ENCODE measurements at places on chromosomes 2 and 18.

DNA sequence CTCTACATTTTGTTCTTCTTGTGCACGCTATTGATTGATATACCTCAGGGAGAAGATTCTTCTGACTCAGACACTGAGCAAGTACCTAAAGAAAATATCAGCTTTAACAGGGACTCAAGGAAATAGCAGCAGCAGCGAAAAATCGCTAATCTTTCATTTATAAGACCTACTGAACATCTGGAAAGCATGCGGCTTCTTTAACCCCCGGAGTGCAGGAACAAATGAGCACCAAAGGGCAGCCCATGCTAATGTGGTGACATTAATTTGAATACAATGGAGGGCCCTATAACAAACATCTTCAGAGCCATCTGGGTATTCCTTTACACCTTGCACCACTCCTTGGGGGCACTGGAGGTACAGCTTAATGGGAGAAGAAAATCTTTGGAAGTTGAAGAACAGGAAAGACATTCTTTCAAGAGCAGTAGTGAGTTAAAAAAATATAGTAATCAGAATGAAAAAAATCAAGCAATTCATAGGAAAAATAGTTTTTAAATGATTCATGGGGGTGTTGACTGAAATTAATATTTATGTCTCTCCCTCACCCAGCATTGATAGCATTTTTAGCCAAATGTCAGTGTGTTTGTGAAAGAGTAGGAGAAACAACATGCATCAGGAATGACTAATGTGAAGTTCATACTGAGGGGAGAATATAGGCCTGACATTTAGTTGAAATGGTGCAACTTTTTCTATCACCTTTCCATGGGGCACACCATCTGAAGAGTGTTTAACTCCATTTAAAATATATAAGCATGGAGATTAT is 281.7 kb downstream of the HRH4 start:
- DNase-seq = peak; percentile 31

DNA sequence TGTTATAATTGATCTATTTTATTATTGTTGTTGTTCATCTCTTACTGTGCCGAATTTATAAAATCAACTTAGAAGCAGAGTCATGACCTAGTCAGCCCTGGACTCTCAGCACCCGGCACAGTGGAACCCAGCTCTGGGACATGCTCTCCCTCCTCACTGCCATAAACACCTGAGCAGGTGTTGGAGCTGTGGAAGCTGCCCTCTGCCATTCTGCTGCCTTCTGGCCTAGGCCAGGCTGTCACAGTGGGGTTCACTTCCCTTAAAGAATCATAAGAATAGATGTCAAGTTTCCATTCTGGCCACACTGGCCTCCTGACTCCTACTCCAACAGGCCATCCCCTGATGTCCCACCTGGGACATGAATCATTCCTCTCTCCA is 192.2 kb downstream of the ZFP36L2 start:
- DNase-seq = no peak

- no peak for DNase-seq
Measured at GRCh38 chr2:65204461-65205210, 23.0 kb upstream of the ACTR2 start.

- no peak for DNase-seq
Measured at GRCh38 chr18:46260016-46260878, 156.1 kb downstream of the HAUS1 start.

GRCh38 chr2:67215214-67216055 is 181.7 kb upstream of the ETAA1 start:
- no peak for DNase-seq

DNA sequence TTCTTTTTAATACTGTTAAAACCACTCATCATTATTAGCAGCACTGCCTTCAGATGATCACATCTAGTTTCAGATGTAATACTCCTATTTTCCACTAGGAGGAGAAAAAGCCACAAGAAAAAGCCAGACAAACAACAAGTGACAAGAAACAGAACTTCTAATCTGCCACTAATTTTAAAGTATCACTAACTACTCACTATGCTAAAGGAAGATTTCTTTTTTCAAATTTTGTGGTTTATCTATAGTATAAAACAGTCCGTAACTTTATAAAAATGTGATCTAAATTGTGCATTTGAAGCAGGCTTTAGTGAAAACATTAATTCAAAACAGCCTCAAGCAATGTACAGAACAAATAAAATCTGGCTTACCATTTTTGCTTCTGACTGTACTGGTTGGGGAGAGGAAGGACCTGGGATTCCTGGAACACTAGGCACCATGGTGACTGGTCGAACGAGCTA is 56.8 kb downstream of the ATF2 start:
- no peak for DNase-seq

- no peak for DNase-seq
Measured at GRCh38 chr2:210496512-210496911, 20.0 kb upstream of the LANCL1 start.

DNA sequence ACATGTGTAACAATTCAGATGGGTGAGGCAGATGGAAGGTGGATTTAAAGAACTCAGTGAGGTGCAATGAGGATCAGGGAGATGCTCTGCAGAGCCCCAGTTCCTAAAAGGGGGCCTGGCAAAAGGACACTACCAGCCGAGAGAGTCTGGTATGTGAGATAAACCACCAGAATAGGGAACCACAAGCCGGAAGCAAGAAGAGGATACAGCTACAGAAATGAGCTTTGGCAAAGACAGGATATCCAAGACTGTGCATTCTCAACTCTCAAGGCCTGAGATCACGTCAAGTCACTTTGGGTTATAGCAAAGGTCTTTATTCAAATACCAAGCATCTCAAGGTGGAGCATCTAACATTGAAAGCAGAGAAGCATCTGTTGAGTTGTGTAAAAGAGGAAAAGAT is 293.5 kb downstream of the ARHGAP15 start:
- no peak for DNase-seq

DNA sequence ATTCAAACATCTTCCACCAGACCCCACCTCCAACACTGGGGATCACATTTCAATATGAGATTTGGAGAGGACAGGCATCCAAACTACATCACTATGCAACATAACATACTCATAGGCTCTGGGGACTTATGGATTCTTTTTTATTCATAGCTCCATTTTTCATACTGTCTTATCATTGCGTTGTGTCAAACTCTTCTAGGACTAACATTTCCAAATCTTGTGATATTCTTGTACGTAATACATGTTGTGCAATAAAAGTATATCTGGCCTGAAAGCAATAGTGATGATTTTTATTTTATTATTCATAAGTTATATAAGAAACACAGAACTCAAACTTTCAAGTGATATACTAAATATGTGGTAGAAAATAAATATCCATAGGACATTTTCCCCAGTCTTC is 60.6 kb upstream of the ACTR3 start:
- DNase-seq = no peak

DNA sequence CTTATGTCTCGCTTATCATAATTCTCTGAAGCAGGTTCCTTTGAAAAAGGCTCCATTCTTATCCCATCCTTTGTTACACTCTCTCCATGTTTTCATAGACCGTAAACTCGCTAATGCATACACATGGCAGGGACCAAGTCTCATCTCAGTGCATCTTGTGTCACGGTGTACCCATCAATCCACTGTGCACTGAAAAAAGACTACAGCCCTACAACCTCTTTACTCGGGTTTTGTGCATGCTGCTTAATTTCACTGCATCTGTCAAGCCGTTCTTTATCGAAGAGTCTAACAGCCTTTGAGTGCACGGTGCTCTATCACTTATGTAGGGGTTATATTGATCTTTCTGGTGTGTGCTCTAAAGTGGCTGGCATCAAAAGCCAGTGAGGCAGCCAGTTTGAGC is 302.9 kb upstream of the ERBB4 start:
- DNase-seq = no peak

- DNase-seq = no peak
Measured at GRCh38 chr18:43422518-43422917, 145.2 kb upstream of the SYT4 start.

- peak; percentile 39 for DNase-seq
Measured at GRCh38 chr2:3420076-3420768, 40.7 kb downstream of the TRAPPC12 start.

- DNase-seq = no peak
Measured at GRCh38 chr2:66439812-66440542, 5.1 kb downstream of the MEIS1 start.

GRCh38 chr2:189548666-189549448 is 31.7 kb downstream of the SLC40A1 start:
- no peak for DNase-seq

DNA sequence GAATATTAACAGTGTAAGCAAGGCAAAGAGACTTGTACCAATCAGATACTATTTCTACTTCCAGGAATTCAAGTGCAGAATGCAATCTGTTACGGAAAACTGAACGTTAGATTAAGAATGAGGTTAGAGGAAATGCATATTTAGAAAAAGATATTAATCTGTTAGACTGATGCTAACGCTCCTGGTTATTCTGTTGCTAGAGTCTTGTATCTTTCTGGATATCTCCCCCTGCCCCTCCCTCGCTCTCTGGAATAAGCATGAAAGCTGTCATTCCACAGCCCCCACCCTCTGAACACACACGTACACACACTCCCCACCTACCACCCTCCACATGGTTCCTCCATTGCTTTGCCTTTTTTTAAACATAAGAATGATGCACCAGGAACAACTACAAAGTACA is 24.1 kb downstream of the FIGN start:
- DNase-seq = no peak

DNA sequence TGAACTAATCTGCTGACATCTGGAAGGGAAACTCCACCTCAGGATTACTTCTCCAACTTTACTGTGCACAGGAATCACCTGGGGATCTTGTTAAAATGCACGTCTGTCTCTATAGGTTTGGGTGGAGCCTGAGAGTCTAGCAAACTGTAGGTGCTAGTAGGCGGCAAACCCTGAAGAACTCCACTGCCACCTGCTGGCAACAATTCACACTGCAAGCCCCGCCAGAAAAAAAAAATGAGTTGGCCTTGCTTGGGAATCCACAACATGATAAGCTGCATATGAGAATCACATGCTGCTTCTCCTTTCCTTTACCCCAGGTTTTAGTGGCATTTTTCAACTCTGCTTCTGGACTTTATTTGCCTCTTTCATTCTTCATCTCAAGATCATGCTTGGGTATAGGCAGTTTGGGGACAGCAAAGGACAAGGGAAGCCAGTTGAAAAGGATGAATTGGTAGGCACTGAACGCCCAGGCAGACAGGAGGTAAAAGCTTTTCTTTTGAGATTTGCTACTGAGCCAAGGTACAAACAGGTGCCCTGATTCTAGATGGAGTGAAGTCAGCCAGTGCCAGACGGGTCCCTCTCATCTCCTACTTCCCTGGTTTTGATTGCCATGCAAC is 88.8 kb downstream of the VIT start:
- DNase-seq = no peak

- DNase-seq = no peak
Measured at GRCh38 chr2:18311420-18312195, 248.8 kb downstream of the RDH14 start.

GRCh38 chr2:9768388-9768787 is 74.9 kb upstream of the TAF1B start:
- no peak for DNase-seq

DNA sequence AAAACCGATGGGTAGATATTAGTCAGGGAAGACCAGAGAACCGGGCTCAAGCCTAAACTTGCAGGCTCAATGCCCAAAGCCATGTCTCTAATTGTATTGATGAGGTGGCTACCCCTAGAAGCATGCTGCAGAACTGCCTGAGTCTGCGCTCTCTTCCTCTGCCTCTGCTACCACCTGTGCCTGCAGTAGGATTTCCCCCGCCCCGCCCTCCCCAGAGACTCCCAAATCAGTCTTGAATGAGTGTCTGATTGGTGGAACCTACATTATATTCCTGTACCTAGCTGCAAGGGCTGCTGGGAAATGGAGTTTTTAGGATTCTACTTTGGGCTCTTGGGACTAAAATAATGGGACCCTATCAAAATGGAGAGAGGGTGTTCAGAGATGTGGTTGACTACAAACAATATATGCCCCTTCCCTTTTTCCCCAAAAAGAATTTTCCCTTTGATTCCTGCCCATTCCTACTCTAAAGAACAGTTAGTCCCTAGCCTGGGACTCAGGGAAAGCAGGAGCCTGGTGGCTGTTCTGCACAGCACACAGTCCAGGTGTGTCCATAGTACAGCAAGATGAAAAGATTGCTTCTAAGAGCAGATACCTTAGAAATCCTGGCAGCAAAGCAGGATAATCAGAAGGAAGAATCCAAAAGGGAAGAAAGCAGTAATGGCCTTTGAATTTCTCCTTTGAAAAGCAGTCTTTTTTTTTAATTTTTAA is 12.5 kb downstream of the GRP start:
- DNase-seq = peak; percentile 81

DNA sequence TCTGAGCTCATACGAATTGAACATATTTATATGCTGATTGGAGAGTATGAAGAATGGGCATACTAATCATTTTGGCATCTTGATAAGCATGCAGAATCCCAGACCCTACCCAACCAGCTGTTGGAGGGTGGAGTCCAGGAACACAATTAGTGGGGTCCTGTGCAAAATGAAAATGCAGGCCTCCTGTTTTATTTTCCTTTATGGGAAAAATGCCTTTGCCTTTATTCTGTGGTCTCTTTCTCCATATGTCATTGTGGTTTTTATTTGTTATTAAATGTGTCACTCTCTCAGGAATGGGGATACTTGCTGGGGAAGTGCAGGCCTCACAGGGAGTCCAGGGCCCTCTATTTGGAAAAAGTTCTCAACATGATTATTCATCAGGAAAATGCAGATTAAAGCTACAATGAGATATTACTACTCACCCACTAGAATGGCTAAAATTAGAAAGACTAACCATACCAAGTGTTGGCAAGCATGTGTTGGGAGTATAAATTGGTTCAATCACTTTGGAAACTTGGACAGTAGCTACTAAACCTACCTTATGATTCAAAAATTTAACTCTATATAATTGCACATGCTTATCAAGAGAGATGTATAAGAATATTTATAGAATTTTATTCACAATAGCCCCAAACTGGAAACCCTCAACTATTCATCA is 223.1 kb upstream of the FBXO11 start:
- DNase-seq = no peak

DNA sequence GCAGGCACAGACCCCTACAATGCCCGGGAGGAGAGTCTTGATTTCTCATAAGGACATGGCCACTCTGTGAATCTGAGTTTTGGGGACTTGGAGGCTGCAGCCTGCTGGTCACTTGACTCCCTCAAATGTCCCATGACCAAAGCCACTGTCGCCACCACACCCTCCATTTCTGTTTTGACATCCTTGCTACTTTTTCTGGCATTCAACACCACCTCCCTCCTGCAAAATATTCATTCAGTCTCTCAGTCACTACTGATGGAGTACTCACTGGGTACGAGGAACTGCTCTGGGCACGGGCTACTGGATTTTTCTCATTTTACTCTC is 208.6 kb upstream of the HAAO start:
- DNase-seq = no peak

GRCh38 chr2:107530046-107530445 is 296.6 kb upstream of the RGPD4 start:
- no peak for DNase-seq

GRCh38 chr2:378364-378763 is 90.5 kb upstream of the ALKAL2 start:
- DNase-seq = no peak
